ENCODE measurements at places on chromosomes 11 and 22.

DNA sequence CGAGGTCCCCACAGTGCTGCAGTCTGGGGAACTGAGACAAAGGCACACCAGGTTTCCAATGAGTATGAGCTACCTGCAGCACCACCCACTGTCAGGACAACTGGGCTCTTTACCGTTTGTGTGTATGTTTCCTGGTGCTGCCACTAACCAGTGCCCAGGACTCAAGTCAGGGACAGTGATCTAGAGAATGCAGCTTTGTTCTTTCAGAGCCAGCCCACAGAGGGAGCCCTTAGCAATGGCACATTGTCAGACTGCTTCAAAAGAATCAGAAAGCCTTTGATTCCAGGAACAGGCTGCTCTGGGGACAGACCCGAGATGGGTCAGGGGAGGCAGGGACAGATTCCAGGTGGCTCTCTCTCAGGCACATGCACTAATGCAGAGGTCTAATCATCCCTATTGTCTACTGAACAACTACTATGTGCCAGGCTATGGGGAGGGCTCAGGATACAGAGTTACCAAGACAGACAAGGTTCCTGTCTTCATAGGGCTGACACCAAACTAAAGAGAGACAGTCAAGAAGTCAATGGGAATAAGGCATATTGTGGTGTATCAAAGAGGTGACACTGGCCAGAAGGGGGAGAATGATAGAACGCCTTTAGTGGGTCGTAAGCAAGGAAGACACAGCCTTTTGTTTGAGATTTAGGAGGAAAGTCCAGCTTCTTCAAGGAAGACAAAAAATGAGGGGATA, 103.7 kb downstream of the VPREB1 start:
- no peak for DNase-seq

DNA sequence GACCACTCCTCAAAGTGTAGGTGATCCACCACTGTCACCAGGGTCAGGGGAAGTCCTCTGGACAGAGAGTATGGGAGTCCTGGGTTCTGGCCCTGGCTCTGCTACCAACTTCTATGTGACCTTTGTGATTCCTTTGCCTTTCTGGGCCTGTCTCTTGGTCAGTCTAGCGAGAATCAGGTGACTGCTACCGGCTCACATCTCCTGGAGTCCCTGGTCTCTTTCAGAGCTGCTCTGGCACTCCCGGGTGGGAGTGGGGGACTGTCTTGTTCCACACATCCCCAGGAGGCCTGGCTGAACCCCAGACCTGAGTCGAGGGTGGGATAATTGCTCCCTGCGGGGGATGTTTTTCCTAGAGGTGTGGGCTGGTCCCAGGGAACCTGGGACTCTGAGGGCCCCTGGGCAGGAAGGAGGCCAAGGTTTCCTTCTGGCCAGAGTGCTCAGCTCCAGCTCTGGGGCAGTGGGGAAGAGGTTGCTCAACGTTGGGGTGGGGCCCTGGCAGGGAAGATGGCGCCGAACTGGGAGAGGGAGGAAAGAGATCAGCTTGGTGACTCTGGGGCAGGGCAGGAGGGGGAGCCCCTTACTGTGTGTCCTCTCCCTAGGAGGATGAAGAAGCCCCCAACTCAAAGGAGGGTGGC, 2.1 kb downstream of the SOX10 start:
- DNase-seq: no peak

- no peak for DNase-seq
These were observed 12.4 kb downstream of the GRAP2 start for GRCh38 chr22:39913321-39913720.

- no peak for DNase-seq
These were observed 26.5 kb upstream of the NECTIN1 start for GRCh38 chr11:119755356-119756071.

DNA sequence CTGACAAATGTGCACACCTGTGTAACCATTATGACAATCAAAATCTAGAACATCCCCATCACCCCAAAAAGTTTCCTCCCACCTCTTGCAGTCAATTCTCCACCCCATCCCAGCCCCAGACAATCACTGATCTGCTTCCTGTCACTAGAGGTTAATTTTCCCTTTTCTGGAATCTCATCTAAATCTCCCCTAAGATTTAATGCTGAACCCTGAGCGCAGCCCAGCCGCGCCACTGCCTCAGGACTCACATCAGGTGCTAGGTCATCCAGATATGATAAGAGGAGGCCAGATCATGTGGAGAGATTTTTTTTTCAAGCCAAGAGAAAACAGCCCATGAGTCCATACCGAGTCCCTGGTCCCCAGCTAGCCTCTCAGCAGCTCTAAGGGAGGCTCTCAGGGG, 4.3 kb upstream of the TMPRSS13 start:
- no peak for DNase-seq

GRCh38 chr11:45233121-45233803, 52.9 kb downstream of the SYT13 start:
- peak; percentile 39 for DNase-seq

DNA sequence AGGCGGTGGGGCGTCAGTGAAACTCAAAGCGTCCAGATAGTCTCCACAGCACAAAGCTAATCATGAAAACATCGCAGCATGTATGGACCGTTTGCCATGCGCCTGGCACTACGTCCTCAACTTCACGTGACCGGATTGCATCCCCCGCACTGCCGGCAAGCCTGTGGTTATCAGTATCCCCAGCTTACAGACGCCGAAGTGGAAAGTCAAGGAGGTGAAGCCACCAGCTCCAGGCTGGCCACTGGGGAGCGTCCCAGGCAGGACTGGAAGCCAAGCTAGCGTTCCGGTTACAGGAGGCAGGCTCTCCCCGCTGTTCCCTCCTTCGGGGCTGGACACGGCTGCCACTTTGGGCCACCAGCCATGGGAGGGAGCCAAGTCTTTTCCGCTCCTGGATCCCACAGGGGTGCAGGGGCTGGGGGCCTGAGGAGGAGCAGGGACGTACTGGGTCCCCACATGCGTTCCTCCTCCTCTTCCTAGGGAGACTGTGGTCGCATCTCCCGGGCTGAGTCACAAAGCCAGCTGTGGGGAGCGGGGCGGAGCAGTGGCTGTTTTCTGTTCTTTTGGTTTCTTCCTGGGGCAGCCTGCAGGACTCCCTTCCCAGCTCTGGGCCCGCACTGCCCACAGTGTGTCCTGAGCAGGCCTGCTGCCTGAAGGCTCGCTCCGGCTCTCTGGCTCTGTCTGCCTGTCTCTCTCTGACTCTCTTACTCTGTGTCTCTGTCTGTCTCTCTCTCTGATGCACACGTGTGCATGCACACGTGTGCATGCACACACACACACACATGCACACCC, 4.3 kb upstream of the OSBPL5 start:
- peak; percentile 20 for DNase-seq

- peak; percentile 59 for DNase-seq
These were observed 116.8 kb downstream of the MED15 start for GRCh38 chr22:20624161-20624616.

- no peak for DNase-seq
These were observed 8.9 kb downstream of the MYO7A start for GRCh38 chr11:77136784-77137420.

GRCh38 chr11:117914398-117914761, 14.8 kb downstream of the TMPRSS13 start:
- DNase-seq: no peak

DNA sequence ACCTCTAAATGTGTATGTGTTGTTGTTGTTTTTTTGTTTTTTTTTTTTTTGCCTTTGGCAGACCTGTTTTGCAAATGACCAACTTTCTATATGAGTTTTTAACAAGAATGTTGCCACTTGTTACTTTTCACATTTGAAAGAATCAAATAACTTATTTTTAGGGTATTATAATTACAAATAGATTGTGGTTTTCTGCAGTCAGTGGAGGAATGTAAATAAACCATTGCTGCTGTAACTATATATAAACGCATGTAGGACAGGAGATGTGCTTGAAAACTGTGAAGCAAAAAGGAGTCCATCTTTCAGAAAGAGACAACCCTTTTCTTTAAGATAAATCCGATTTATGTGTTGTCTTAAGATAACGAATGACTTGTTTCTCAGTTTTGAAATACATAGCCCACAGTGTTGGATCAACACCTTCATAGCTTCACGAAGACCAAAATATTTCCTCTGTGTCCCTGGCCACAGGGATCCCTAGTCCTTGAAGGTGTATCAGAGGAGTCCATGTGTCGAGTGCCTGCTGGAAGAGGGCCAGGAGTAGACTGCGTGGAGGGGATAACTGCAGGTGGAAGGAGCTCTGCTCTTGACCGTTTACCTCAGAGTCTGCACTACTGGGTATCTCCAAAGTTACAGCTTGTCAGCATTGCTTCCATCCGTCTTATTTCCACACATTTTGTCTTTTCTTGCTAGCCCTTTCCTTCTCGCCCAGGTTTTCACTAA, 24.7 kb downstream of the TNRC6B start:
- no peak for DNase-seq
